ENCODE measurements at places on chromosomes 7 and 10.

- peak; percentile 0 for DNase-seq
These were observed 156.9 kb upstream of the SH2B2 start for GRCh38 chr7:102129636-102130370.

DNA sequence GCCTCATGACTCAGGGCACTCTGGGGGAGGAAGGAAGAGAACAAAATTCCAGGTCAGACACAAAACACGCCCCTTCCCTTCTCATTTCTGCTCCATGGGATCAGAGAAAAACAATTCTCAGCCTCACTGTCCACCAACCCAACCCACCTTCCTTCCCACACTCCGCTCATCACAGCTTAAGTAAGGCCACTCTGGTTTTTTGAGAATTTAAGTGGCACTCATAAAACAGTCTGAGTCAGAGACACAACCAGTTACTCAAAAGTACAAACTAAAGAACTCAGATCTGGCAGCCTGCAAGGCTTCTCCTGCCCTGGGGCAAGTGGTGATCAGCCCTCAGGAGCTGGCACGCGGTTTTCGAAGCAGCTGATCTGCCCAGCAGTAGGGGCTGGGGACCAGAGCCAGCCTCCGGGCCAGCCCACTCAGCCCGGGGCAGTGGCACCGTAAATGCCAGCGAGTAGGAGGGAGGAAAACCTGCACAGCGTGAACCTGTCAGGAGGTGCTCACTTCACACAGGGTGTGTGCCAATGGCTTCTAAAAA, 39.1 kb upstream of the ABLIM1 start:
- no peak for DNase-seq

DNA sequence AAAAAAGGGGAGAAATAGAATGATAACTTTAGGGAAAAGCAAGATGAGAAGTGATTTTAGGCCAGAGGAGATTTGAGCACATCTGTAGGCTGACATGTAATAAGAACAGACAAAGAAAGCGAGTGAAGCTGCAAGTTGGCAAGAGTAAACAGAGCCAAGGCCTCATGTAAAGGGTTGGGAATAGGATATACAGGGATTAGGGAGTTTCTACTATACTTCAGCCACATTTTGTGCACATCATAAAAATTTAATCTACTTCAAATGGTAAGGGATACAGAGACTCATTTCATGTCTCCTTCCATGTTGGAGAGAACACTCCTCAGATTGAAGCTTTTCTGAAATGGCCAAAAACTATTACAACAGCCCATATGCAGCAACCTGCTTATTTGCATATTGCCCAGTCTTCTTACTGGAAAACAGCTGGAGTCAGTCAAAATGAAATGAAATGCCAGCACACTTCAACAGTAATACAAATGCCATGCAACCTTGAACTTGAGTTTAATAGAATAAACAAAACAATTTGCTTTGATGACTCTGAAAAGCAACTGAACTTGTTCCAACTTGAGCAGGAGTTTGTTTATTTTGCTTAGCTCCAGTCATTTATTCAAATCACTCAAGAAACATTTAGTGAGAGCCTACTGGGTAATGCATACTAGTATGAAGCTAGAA, 49.9 kb downstream of the NRCAM start:
- no peak for DNase-seq

GRCh38 chr10:68992636-68993440, 4.2 kb downstream of the KIFBP start:
- DNase-seq, result no peak

GRCh38 chr7:25289518-25289917, 61.2 kb upstream of the NPVF start:
- DNase-seq, result peak; percentile 74

DNA sequence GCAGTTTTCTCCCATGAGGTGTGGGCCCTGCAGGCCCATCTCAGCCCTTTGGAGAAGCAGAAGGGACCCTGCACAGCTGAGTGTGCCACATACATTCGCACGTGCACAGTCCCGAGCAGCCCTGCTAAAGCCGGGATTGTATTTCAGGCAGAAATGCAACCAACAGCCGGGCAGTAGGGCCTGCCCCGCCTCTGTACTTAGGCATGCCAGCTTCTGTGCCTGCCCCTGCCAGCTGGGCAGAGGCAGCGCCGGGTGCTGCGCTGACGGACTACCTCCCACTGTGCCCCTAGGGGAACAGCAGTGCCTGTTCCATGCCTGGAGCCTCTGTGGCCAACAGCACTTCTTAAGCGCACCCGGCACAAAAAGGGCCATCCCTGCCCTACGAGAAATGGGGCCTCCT, 170.3 kb downstream of the NEURL1 start:
- DNase-seq, result peak; percentile 52

GRCh38 chr7:8637322-8637721, 203.9 kb downstream of the NXPH1 start:
- no peak for DNase-seq

- DNase-seq, result no peak
These were observed 113.3 kb downstream of the EBF3 start for GRCh38 chr10:129850790-129851189.

GRCh38 chr10:74901301-74901700, 74.9 kb downstream of the KAT6B start:
- DNase-seq, result no peak

DNA sequence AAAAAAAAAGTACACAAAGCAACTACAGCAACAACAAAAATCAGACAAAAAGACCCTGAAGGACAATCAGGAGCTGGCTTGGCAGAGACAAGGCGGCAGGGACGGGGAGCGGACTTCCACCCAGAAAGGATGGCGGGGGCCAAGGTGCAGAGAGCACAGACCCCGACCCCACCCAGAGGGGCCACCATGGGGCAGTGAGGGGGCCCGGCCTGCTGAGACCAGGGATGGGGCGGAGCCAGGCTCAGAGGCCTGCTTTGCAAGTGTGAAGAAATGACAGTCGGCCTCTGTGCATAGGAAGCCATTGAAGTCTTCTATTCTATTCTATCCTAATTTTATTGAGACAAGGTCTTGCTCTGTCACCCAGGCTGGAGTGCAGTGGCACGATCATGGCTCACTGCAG, 82.0 kb downstream of the ELFN1 start:
- no peak for DNase-seq

- no peak for DNase-seq
These were observed 236.1 kb downstream of the RNLS start for GRCh38 chr10:88347022-88347421.

DNA sequence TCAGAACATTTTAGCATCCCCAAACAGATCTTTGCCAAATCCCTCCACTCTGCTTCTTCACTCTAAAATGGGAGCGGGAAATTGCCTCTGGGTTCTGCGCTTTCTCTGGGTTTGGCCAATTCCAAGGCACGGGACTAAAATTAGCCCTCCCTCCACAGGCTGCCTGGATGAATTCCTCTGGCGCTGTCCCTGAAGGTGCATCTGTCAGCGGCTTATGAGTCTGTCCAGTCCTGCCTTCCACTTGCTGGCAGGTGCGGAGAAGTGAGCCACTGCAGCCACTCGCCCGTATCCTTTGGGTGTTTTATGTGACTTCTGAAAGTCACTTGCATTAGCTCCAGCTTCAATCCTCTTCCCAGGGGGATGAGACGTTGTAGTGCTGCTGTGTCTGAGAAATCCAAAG, 121.6 kb downstream of the SH2D4B start:
- no peak for DNase-seq

DNA sequence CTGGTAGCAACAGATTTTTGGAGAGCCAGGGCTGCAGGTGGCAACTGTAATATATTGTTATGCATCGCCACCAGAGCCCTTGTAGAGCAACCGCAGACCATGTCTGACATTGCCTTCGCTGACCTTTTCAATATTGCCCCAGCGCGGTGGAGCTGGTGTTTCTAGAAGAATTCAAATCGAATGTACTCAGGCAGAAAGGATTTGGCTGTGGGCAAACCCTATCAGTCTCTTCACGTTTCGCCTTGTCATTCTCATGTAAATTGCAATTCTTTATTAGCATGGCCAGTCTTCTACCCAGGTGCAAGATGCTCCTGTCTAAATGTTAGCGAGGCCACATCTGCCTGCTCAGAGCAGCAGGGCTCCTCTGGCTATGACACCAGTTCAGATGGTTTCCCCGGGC, 490.2 kb upstream of the AUTS2 start:
- DNase-seq, result no peak

GRCh38 chr10:13555884-13556510, 27.2 kb upstream of the BEND7 start:
- peak; percentile 38 for DNase-seq

DNA sequence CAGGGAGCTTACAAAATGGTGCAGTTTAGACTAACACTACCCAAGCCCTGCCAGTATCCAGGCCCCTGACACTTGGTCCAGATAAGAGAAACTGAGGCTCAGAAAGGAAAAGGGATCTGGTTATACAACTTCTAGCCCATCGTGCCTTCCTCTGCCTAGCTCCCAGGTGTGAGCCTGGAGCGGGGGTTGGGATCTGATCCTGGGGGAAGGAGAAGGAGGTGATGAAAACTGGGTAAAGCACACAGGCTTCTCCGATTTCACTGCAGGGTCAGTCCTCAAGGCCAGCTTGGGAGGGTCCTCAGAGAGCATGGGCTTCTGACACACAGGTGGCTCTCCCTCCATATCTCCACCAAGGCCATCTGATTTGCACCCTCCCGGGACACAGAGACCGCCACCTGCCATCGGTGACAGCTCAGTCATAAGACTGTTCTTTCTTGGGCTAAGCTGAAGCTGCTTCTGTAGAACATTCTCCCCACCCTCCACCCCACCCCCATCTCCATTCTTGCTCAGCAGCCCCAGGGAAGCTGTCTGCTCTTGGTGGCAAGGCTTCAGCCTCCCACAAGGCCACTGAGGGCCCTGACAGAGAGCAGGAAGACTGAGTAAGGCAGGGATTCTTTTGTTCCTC, 16.4 kb downstream of the SRRM3 start:
- no peak for DNase-seq

- DNase-seq, result no peak
These were observed 353.2 kb downstream of the GPAM start for GRCh38 chr10:111830359-111830758.

DNA sequence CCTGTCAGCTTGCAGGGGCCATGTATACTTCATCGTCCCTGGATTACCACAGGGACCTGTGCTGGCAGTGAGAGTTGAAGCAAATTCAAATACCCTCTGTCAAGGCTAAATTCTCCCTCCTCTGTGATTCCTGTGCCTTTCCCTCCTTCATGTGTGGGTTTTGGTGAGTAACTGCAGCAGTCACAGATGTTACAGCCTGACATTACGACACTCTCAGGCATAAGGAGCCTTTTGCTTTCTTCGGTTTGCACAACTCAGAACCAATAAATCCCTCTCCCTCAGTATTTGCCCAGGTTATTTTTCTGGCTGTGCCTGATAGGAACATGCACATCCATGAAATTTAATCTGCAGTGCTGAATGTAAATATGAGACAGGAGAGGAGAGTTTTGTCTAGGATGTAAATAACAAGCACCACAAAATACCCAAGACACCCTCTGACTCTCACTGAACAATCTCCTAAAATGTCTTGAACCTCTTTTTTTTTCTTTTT, 997.2 kb upstream of the GHITM start:
- no peak for DNase-seq

- no peak for DNase-seq
These were observed 45.7 kb downstream of the SNX10 start for GRCh38 chr7:26337232-26337865.

GRCh38 chr10:3527869-3528268, 257.1 kb downstream of the KLF6 start:
- no peak for DNase-seq

GRCh38 chr7:39384386-39384785, 181.8 kb upstream of the YAE1 start:
- no peak for DNase-seq

DNA sequence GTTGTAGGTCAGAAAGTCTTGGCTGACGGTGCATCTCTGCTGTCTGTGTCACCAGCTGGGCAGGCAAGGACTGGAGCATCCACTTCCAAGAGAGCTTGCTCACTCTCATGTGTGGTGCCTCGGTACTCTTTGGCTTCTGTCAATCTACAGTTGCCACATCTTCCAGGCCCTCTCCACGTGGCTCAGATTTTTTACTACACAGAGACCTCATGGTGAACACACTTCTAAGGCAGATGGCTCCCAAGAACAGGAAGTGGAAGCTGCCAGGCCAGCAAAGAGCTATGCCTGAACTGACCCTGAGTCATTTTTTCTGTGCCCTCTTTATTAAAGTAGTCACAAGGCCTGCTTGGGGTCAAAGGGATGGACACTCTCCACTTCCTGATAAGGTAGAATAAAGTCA, 351.5 kb upstream of the AUTS2 start:
- no peak for DNase-seq

- DNase-seq, result no peak
These were observed 42.3 kb downstream of the RGS10 start for GRCh38 chr10:119500123-119500795.

DNA sequence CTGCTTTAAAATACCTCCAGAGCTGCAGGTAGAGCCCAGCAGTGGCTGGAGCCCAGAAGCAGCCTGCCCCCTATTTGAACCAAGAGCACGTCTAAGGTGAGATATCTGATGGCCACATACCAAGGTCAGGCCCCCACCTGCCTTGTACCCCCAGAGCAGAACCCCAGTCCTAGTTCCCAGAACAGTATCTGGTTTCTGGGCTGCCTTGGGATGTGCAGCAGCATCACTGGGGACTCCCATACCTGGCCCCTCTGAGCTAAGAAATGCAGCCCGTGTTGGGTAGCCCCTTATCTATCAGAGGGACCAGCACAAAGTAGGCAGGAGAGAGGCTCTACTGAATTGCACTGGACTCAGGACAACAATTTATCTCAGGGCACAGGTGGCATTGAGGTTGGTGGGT, 8.9 kb downstream of the SFTPD start:
- no peak for DNase-seq

GRCh38 chr7:1709281-1709680, 39.2 kb downstream of the ELFN1 start:
- no peak for DNase-seq
